ENCODE measurements at places on chromosomes 13 and 19.

GRCh38 chr19:39154629-39155100, 29.1 kb downstream of the PAK4 start:
- no peak for DNase-seq

- DNase-seq = no peak
Measured at GRCh38 chr13:102236341-102236740, 165.5 kb downstream of the FGF14 start.

DNA sequence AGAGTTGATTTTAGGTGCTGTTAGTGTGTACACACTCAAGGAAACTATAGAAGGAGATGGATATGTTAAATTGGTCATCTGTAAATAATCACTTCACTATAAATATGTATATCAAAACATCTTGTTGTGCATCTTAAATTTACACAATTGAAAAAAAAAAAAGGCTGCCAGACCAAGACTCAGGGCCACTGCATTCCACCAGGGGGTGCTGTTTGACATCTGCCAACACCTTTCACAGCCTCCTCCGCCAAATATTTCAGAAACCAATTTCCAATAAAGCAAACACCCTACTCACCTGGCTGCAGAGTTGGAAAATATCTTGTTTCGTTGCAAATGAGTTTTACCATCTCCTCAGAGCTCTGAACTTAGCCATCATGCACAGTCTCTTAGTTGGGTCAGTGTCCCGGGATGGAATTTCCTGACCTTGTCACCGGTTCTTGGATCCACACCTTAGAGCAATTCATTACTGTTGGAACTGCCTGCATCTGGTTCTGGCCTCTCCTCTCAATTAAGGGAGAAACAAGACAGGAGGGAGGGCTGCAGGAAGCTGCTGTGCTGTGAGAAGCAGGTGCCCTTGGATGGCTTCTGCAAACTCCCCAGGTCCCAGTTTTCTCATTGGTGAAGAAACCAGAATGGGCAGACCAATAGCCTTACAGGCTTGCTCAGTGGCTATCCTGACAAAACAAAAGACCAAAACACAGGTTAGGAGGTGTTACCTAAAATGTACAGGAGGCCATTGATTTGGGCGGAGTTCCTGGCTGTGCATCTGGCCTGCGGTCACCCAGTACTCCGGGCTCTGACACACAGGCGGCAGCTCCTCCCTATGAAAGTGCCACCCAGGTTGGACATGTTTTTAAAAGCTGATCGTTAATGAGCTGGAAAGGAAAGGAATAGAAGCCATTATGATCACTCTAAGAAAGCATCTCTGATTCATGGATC, 746.6 kb downstream of the UQCRFS1 start:
- peak; percentile 47 for DNase-seq

DNA sequence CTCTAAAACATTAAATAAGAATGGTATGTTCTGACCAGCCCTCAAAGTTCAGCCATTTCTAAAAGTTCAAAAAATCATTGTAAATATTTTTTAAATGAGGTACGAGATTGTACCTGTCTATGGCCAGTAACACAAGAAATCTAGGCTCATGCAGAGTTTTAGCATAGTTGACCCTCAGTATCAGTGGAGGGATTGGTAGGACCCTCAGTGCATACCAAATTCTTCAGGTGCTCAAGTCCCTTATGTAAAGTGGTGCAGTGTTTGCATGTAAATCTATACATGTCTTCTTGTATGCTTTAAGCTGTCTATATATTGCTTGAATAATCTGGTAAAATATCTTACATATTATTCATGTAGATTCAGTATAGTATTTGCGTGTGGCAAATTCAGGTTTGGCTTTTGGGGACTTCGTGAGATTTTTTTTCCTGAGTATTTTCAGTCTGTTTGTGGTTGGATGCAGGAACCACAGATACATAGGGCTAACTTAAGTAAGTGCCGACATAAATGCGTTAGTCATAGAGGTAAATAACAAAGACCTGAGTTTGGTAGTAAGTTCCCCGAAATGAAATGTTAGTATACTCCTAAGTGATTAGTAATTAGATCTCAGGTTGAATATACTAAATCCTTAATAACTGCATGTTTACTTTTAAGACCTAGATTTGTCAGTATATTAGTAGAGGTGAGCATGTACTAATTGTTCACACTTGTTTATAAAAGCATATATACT, 7.8 kb downstream of the MIR17HG start:
- DNase-seq = no peak

DNA sequence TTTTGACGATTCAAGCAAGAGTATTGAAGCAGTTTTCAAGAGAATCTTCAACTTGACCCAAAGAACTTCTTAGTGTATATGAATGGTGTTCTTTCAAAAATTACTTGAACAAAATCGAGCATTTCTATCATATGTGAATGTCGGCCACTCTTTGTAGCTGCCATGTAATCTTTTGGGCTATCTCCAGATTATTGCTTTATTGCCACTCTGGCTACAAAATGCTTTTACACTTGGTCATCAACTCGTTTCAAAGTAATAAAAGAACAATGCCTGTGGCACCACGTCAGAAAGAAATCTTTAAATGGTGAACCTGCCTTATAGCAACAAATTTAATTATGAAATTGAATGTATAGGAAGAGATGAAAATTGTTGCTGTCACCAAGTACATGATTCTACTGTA, 834.5 kb downstream of the GPC5 start:
- no peak for DNase-seq

DNA sequence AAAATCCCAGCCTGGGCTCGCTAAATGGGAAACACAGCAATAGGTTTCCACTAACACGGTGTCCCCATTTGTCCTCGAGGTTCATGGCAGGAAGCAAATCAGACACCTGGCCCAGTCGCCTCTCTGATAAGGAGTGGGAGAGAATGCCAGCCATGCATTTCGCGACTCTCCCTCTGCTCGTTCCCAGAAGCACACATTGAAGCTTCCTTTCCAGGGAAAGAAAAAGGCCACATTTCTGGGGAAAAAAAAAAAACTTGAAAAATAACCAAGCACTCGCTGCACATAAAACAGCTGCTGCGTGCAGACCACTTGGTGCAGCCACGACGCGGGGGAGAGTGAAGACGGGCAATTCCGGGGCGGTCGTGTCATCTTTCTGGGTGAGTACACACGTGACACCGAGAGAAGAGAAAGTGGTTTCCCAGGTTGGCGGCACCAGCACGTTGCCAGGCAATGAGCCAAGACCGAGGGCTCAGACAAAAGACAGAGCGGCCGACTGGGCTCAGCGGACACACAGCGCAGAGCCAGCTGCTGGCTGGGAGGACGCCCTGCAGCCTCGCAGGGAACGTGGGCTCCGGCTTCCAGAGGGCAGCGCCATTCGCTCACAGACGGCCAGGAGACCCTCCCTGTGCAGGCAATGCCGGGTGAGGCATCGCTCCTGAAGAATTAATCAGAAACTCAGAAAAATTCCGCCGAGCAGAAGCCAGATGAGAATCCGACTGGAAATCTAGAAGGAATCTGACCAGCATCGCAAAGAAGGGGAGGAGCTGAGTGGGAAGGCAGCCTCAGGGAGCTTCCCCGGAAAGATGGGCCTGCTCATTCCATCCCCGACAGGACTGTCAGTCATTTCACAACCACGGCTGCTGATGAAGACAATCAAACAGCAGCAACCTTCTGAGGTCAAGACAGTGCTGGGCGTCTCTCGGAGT, 83.2 kb upstream of the IRS2 start:
- peak; percentile 73 for DNase-seq

Measured in EH (cell line).